Hematopoietic multipotent progenitor cell treated with erythropoietin and hydrocortisone succinate and interleukin-3 and kit ligand, for 17 days (in vitro differentiated cells): ENCODE measurements at places on chromosomes 13 and 19.
A peak's percentile ranks its signal among the peaks of the same experiment; 100 is the strongest.

GRCh38 chr19:37803249-37803840, 24.0 kb upstream of the ZNF573 start:
- no peak for DNase-seq

DNA sequence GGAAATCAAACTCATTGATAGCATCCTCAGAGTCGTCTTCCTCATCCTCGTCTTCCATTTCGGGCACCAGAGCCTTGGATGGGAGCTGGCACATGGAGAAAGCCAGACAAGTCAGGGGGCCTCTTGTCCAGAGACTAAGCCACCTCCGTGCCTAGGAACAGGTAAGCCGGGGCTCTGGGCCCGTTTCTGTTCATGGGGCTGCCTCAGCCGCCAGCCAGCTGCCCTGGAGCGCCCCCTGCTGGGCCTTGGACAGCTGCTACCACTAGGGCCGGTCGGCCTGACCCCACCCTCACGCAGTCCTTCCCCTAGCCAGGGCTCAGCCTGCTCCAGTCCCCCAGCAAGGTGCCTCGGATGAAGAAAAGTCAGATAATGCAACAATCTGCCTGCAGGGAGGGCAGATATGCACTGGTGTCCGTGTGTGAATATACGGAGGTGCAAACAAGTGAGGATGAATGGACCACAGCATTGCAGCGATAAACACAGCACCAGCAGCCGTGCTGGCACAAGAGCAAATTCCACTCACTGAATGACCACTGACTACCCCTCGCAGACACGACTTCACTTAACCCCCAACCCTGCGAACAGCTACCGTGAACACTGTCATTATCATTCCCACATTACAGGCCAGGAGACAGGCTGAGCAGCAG, 11.9 kb upstream of the PRKD2 start:
- DNase-seq, result peak; percentile 86

- no peak for DNase-seq
Measured at GRCh38 chr13:92963029-92963428, 263.6 kb upstream of the GPC6 start.

DNA sequence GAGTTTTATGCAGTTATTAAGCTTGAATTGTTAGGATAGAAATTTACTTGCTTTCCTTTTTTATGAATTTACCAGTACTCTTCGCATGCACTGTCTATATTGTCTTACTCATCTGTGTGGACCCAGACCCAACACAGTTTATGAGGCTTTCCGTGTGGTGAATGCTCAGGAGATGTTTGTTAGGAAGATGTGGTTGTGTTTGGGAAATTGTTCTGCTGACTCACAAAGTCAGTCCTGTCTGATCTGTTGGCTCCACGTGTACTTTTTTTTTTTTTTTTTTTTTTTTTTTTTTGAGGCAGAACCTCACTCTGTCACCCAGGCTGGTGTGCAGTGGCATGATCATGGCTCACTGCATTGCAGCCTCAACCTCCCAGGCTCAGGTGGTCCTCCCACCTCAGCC, 532.5 kb downstream of the LMO7 start:
- DNase-seq, result no peak

GRCh38 chr19:6223461-6224307, 56.1 kb downstream of the MLLT1 start:
- DNase-seq, result no peak

GRCh38 chr19:543910-544608, at the start of gene GZMM:
GZMM (plus strand) TSS chr19:544053; CDS start chr19:544072, 19 bp downstream.
- no peak for DNase-seq

GRCh38 chr13:110571896-110572777, 10.6 kb upstream of the RAB20 start:
- DNase-seq, result no peak

- no peak for DNase-seq
Measured at GRCh38 chr19:33333642-33334041, 31.3 kb upstream of the CEBPA start.

GRCh38 chr13:47832458-47832972, 168.6 kb downstream of the SUCLA2 start:
- DNase-seq, result no peak

DNA sequence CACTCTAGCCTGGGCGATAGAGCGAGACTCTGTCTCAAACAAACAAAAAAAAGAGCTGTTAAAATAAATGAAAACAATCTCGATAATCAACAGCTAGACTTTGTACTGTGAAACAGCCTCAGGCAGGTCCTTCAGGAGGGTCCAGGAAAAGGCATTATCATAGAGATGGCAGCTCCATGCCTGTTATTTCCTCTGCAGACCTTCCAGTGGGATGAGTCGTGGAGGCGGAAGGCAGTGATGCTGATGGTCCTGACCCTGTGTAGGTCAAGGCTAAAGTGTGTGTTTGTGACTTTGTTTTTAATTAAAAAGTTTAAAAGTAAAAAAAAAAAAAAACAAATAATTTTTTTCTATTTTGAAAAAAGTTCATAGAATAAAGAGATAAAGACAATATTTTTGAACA, 117.4 kb downstream of the TNFRSF19 start:
- no peak for DNase-seq

- no peak for DNase-seq
Measured at GRCh38 chr13:109160357-109160756, 530.9 kb downstream of the MYO16 start.

GRCh38 chr19:35246466-35247092, 2.2 kb upstream of the LSR start:
- DNase-seq, result no peak

DNA sequence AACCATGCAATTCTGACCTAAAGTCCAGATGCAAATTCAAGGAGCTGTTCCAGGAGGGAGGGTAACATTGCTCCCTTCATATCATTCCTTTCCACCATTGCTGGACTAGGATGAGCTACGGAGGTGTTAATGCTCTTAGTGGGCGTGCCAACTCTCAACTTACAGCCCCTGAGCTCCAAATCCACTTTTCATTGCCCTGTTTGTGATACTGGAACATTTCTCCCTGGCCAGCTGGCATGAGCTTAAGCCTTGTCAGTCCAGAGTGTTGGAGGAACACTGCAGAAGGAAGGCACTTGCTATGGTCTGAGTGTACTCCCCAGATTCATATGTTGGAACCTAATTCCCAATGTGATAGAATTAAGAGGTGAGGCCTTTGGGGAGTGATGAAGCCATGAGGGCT, 70.4 kb upstream of the FARP1 start:
- DNase-seq, result no peak

- DNase-seq, result no peak
Measured at GRCh38 chr13:93450191-93450621, 223.6 kb downstream of the GPC6 start.

- no peak for DNase-seq
Measured at GRCh38 chr13:96816261-96816660, 178.0 kb downstream of the OXGR1 start.

DNA sequence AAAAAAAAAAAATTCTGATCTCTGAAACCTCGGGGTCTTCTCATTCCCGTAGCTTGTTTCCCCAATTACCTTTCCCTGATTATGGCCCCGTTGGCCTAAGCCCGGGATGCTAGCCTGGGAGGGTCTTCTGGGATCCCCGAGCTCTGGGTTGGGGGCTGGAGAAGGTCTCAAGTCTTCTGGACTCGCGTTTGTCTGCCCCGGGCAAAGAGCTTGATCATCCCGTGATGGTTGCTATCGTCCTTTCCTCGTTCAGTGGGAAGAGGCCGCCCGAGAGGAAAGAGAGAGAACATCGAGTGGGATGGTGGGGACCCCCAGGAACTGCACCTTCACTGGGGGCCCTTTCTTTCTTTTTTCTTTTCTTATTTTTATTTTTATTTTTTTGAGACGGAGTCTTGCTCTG, 2.4 kb downstream of the GNA15 start:
- DNase-seq, result no peak

GRCh38 chr13:44434766-44435141, 61.1 kb downstream of the SERP2 start:
- DNase-seq, result no peak

GRCh38 chr13:99967869-99968520, 3.6 kb downstream of the ZIC5 start:
- no peak for DNase-seq

- no peak for DNase-seq
Measured at GRCh38 chr19:8148410-8149260, 757 bp downstream of the FBN3 start.

- DNase-seq, result peak; percentile 61
Measured at GRCh38 chr19:1864480-1865171, 1.2 kb upstream of the KLF16 start.

DNA sequence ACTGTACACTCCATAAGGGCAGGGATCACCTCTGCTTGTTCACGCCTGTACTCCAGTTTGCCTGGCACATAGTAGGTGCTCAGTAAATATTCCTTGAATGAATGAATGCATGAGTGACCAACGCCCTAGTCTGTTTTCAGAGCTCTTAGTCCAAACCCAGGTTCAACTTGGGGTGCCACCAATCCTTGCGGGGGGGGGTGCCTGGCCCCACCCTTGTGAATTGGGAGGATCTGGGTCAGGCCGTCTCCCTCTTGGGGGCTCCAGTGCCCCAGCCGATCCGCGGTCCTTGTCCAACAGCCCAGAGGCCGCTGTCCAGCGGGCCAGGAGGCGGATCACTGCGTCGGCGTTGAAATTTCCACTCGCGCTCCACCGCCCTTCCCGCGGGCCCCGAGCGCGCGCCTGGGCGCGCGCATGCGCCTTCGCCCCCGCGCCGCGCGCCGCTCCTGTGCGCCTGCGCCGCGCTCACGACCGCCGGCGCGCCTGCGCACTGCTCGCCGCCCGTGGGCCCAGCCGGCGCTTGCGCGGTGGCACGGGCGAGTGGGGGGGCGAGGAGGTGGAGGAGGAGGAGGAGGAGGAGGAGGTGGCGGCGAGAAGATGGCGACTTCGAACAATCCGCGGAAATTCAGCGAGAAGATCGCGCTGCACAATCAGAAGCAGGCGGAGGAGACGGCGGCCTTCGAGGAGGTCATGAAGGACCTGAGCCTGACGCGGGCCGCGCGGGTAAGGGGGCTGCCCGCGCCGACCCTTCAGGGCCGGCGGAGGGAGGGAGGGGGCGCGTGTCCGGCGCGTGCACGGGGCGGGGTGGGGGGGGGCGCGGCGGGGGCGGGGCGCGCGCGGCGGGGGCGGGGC, at the start of gene CRTC1:
Gene CRTC1 (plus strand): TSS at position 572 of the 849 bp plus-strand sequence. CDS start 23 bp downstream, at position 595.
- peak; percentile 86 for DNase-seq

DNA sequence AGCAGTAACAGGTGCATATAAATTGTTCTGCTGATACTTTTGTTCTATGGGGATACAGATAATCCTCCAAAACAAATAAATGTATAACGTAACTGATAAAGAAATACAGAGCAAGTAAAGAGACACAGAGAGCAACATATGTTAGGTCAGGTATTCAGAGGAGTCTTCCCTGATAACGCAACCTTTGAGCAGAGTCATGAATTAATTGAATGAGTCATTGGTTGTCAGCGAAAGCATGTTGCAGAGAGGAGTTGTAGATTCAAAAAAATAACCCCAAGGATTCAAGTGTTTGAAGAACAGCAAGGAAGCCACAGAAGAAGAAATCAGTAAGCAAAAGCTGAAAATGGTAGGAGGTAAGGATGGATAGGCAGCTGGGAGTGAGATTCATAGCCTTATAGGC, 245.2 kb downstream of the TBC1D4 start:
- no peak for DNase-seq

- peak; percentile 76 for DNase-seq
Measured at GRCh38 chr19:41426952-41427646, at the start of gene B3GNT8. B3GNT8 (minus strand) TSS chr19:41427374; CDS start chr19:41426778, 596 bp downstream.

- no peak for DNase-seq
Measured at GRCh38 chr13:67152085-67152484, 78.1 kb downstream of the PCDH9 start.

GRCh38 chr19:56840451-56841192, at the start of the genes PEG3 and ZIM2:
PEG3 (minus strand) TSS chr19:56840726; CDS start chr19:56824655, 16,071 bp downstream.
ZIM2 (minus strand) TSS chr19:56840726; CDS start chr19:56824277, 16,449 bp downstream.
- DNase-seq, result no peak

DNA sequence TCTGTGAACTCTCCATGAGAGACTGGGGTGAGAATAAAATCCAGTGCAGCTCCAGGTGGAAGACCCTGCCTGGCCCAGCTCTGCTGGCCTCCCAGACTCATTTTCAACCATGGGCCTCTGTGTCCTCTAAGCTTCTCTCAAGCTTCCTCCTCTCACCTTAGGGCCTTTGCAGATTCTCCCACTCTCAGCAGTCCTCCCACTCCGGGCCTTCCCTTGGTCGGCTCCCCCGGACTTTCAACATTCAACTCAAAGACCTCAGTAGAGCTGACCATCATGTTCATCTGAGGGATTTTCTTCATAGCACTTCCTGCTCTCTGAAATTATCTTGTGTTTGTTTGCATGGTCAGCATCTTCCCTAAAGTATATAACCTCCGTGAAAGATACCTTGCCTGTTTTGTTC, 370.5 kb upstream of the ZNF507 start:
- DNase-seq, result no peak

DNA sequence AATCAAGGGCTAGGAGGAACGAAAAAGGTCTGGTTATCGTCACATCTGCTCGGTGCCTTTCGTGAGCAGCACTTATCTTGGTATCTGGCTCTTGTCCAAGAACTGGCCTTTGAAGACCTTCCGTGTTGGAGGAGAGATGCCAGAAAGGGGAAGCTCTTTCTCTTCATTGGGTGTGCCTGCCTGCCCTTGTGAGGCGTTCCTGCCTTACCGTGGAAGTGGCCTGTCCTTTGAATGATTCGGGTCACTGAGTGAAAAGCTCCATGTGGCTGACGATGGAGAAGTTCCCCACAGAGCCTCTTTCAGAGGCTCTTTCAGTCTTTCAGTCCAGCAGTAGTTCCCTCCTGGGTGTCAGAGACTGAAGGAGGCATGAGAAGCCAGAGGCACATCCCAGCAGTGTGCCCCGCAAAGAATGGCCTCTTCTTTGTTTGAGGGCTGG, 121.5 kb upstream of the SLC10A2 start:
- no peak for DNase-seq

GRCh38 chr13:26779321-26779720, 18.7 kb upstream of the GPR12 start:
- no peak for DNase-seq

GRCh38 chr13:47017476-47017875, 120.6 kb upstream of the HTR2A start:
- no peak for DNase-seq

- no peak for DNase-seq
Measured at GRCh38 chr19:47074621-47075020, 26.2 kb upstream of the TMEM160 start.

DNA sequence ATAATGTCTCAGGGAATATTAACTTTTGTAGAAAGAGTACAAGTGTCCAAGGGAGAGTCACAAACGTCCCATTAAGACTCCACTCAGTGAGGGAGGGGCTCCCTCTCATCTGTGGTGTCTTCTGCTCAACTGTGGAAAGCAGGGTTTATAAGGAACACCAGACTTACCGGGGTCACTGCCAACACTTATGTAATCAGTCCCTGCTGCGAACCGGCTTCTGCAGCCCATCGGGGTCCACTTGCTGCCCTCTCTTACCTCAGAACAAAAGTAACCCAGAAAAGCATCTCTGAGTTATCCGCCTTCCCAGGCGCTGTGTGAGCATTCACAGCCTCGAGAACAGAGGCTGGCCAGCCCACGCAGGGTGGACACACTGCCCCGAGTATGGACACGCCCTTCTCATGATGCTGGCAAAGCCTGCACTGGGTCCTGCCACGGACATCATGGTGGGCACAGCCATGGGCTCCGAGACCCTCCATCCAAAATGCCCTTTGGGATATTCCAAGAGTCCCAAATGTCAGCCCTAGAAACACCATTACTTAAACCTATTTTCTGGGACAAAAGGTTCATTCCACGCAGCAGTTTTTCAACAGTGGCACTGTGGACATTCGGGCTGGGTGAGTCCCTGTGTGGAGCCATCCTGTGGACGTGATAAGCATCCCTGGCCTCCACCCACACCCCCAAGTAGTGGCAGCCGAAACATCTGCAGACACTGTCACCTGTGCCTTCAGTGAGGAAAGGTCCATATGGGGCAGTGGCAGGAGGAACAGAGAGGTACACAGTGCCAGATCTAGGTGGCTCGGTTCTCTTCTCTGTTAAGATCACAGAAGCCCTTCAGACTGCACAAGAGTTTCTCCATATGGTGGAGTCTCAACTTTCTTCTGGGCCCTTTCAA, 63.9 kb downstream of the STK24 start:
- peak; percentile 70 for DNase-seq

- no peak for DNase-seq
Measured at GRCh38 chr13:31090961-31091624, 70.6 kb downstream of the HSPH1 start.
